Activated naive CD8-positive, alpha-beta T cell treated with anti-CD3 and anti-CD28 coated beads, Interleukin-2, amount 10 ng/mL, durations not matched to agents 7 days and 5 days (primary cell): ENCODE measurements at places on chromosomes 11 and 22.
A peak's percentile ranks its signal among the peaks of the same experiment; 100 is the strongest.

GRCh38 chr11:125572916-125573315, 3.6 kb downstream of the EI24 start:
- DNase-seq = no peak

DNA sequence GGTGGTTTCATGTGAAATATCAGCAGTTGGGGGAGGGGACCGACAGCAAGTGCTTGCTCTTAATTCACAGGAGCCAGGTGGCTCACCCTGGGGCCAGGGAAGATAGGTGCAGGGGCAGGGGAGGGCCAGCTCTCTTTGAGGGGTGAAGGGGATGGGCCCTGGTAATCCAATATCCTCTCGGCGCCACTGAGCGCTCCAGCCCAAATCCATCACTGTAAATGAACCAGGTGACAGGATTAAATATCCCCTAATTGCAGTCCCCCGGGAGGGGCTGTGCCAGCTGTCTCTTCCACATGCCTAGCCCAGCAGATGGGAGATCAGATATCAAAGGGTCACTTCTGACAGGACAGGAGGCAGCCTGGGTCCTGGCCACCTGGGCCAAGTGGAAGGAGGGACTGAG, 531.8 kb upstream of the CADM1 start:
- no peak for DNase-seq

GRCh38 chr22:50700387-50701075, 27.9 kb downstream of the SHANK3 start:
- no peak for DNase-seq

GRCh38 chr11:123407130-123407995, 22.7 kb upstream of the GRAMD1B start:
- peak; percentile 41 for DNase-seq

GRCh38 chr11:113493206-113493605, 18.0 kb upstream of the DRD2 start:
- DNase-seq = no peak

- no peak for DNase-seq
Measured at GRCh38 chr11:113091481-113091780, 130.2 kb downstream of the NCAM1 start.

GRCh38 chr22:37663521-37664140, 5.1 kb downstream of the PDXP start:
- no peak for DNase-seq

DNA sequence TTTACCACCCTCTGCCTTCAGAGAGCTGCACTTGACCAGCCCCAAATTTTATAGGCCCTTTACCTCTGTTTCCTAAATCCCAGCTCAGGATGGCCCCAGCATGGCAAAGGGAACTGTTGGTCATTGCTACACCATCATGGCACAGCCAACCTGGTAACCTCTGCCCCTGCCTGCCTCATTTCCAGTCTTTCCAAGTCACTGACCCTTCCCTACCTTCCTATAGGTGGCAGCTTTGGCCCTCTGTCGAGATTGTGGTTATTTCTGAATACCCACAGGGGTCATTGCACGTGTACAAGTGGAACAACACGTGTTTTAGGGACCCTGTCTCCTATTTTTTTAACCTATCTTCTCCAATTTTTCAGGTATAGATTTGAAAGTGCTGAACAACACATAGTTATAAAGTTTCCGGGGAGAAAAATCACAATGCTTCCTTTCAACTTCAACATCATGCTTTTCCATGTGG, 2.8 kb downstream of the GALNT18 start:
- DNase-seq = no peak

GRCh38 chr11:6604081-6604626, 580 bp downstream of the ILK start:
- DNase-seq = peak; percentile 63

DNA sequence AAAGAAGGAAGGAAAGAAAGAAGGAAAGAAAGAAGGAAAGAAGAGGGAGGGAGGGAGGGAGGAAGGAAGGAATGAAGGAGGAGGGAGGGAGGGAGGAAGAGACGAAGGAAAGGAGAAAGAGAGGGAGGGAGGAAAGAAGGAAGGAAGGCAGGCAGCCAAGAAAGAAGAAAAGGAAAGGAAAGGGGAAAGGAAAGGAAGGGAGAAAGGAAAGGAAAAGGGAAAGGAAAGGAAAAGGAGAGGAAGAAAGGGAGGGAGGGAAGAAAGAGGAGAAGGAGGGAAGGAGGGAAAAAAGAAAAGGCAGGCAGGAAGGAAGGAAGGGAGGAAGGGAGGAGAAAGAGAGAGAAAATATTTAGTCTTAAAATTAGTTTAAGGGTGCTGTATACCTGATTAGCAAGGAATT, 704.1 kb downstream of the LUZP2 start:
- no peak for DNase-seq

DNA sequence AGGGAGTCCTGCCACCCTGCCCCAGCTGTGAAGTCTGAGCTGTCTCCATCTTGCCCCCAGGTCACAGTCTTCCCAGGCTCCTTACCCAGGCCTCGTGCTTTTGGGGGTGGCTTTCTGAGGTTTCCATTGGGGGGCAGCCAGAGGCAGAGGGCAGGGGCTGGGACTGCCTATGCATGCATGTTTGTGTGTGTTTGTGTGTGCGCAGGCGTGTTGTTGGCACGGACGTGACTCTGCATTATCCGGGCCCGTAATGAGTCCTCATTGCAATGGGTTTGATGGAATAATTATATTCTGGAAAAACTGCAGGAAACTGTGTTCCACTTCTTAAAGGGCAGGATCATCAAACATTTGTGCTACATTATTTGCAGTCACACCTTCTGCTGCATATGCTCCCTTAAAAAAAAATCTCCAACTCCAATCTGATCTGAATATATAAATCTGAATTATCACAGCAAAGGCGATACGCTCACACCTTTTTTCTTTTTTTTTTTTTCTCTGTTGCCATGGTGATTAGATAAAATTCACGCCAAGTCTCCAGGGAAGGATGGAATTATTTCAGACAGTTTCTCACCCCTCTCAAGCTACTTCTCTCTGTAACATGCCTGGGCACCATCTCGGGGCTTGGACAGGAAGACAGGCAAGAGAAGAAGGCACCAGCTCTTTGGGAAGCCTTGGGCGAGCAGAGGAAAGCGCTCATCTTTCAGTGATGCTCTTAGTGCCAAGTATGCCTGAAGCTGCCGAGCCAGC, 45.9 kb downstream of the DSCAML1 start:
- DNase-seq = no peak

DNA sequence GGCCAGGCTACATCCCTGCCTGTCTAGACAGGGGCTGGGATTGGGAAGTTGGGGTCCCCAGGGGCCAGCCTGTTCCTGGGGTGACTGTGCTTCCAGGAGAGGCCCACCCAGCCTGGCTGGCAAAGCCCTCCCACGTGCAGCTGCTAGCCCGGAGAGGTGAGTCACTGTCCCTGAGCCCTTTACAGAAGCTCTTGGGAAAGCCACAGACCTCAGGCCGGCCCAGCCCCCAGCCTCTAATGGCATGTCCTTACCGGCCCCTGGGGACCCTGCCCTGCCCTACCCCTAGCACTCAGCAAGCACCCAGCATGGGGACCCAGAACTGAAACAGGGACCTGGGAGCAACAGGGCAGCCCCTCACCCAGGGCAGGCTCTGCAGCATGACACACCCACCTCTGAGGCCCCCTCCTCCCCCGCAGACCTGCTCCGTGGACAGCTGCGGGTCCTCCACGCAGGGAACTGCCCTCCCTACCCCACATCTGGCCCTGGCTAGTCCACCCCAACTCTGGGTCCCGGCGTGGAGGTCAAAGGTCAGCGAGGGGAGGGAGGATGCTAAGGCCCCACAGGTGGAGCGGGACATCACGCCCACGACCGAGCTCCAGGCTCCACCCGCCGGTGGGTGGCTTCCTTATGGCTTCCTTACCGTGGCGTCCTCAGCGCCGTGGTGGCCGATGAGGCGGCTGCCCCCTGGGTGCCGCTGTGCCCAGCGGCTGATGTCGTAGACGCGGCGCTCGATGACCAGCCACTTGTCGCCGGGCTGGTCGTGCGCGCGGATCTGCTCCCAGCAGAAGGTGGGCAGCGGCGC, 615 bp downstream of the FADS3 start:
- peak; percentile 59 for DNase-seq

DNA sequence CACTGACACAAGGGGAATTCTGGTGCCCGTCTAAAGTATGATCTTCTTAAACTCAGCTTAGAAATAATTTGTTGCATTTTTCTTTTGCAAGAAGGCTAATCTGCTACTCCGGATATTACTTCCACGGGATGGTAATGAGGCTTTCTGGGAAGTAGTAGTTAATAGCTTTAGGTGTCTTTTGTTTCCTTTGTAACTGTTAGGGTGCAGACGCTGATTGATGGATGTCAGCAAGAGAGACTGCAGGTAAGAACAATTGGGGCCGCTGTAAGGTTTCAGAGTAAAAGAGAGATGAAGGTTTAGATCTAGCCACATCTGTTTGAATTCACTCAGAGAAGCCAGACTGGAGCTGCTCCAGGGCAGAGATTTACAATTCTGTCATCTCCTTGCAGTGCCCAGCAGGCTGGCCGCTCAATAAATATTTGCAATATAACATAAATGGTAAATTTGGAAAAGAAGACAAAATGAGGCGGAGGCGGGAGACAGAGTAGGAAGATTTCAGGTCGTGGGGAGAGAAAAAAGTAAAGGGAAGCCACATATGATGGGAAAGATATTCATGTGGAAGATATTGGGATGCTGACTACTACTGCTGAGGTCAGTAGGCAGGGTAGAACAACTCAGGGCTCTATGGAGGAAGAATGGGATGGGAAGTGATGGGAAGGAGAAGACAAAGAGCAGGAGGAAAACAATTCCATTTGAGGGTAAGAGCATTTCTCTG, 320.5 kb downstream of the AASDHPPT start:
- DNase-seq = no peak

GRCh38 chr11:104522650-104523049, 358.7 kb upstream of the PDGFD start:
- DNase-seq = no peak

DNA sequence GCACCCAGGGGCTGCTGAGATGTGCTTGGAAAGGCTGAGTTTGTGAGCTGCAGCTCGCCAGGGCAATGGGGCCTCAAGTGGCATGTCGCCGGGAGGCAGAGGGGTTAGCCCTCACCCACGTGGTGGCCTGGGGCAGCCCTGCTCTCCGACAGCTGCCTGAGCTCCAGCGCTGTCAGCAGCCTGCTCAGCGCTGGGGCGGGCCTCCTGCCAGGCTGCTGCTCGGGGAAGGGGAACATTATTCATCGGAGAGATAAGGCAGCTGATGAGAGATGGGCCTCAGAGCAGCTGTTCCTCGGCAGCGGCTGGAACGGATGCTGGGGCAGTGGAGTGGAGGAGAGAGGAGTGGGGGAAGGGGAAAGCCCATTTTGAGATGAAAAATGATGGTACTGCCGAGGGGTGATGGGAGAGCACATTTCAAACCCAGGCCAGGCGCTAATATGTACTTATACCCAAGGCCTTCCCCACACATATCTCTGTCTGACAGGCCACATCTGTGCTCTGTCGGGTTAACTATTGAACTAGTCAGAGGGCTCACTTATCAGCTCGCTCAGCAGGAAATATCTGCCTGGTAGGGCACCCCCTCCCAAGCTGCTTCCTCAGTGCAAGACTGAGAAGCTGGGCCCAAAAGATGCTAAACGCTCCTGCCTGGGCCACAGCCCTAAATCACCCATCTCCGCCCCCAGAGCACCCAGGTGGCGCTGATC, 79.5 kb downstream of the TIMP3 start:
- no peak for DNase-seq

- no peak for DNase-seq
Measured at GRCh38 chr22:28180804-28181731, 262.0 kb upstream of the PITPNB start.

DNA sequence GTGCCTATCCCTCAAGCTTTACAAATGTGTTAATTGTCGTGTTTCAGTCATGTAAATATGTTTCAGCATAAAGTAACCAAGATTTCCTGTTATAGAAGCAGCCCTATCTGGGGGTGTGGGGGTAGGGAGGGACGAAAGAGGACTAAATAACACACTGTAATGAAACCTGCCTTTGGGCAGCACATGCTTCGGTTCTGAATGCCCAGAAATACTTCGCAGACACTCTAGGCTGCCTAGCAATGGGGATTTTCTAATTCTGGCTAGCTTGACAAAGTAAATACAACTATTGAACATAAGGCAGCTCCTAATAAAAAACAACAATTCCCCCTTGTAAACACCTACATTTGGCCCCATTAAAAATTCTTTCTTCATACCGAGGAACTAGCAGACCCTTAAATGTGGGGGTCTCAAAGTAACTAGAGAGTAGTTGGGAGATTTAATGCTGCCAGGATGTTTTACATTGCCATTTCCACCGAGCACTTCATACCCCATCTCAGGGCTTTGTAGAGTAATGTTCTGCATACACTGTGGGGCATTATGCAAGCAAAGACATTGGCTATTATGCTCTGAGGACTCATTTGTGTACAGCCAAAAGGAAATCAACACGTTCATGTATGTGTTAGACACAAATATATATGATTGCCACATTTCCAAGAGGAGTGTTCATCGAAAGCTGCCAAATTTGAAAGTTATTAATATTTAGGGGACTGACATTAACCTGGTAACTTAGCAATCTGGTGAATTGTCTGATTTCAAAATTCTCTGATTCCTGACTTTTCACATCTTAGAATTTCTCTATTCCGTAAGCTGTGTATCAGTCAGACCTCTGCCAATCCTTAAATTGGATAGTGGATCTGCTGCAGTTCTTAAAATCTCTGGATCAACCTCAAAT, 42.1 kb downstream of the PAX6 start:
- DNase-seq = no peak

GRCh38 chr11:116184763-116185162, 588.0 kb downstream of the BUD13 start:
- no peak for DNase-seq

DNA sequence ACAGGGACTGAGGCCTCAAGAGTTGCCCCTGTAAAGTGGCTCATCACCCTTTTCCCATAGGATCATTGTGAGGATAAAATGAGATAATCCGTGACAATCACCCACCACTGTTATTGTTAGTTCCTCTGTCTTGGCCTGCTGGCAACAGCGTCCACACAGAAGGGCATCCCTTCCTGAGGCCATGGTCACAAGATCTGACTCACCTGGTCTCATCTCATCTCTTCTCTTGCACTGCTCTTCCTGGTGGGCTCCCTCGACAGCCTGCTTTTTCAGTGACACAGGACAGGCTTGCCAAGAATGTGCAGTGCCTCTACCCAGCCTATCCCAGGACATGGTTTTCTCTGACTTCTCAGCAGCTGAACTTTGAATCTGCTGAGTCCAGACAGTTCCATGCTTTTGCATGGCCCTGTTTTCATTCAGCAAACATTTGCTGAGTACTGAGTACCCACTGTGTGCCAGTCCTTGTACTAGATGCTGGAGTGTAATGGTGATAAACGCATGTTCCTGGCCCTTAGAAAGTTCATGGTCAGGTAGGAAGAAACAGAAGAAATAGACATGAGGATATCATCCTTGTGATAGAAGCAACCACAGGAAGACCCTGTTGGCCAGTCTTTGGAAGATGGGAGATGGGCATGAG, 3.3 kb downstream of the STX3 start:
- DNase-seq = no peak

GRCh38 chr11:119310682-119311052, 6.3 kb downstream of the MCAM start:
- DNase-seq = no peak

DNA sequence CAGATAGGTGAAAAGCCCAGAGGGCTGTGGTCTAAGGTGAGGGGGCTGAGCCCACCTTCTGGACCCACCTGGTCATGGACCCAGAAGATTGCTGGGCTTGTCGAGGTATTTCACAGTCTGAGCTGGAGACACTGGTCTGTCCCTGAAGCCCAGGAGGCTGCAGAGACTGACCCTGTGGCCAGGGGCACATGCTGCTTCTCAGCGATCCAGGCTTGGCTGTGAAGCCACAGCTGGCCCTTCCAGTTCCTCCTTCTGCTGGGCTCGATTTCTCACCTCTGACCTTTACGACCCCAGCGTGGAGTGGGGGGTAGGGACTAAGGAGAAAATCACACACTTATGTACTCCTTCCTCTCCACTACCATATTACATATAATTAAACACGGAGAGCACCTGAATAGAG, 88.5 kb downstream of the NECTIN1 start:
- DNase-seq = no peak
